ENCODE measurements at places on chromosomes 2 and 18.
A peak's percentile ranks its signal among the peaks of the same experiment; 100 is the strongest.

- DNase-seq: no peak
These were observed 69.7 kb upstream of the SULT1C3 start for GRCh38 chr2:108169982-108170625.

- peak; percentile 88 for DNase-seq
These were observed 3.5 kb upstream of the RNPEPL1 start for GRCh38 chr2:240564561-240565332.

- DNase-seq: no peak
These were observed 255.6 kb upstream of the OSR1 start for GRCh38 chr2:19614066-19614465.

- DNase-seq: no peak
These were observed 18.7 kb downstream of the PCARE start for GRCh38 chr2:29055601-29056000.

DNA sequence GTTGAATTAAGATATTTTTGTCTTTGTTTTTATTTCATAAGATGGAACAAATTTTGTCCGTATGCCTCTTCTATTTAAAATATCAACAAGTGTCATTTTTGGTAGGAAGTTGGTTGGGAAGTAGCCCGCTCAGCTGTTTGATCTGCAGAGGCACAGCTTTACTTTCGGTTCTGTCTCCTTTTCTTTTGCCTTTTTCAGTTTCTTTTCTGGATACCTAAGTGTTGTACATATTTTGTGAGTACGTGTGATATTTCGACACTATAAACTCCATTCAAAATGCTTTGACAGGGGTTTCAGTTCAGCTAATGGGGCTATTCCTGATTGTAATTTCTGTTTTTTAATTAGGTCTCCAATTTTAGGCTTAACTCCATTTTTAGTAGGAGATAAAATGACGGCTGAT, 1785.0 kb upstream of the LRRTM1 start:
- no peak for DNase-seq

- DNase-seq: no peak
These were observed 501 bp downstream of the LPIN1 start for GRCh38 chr2:11746807-11747459.

DNA sequence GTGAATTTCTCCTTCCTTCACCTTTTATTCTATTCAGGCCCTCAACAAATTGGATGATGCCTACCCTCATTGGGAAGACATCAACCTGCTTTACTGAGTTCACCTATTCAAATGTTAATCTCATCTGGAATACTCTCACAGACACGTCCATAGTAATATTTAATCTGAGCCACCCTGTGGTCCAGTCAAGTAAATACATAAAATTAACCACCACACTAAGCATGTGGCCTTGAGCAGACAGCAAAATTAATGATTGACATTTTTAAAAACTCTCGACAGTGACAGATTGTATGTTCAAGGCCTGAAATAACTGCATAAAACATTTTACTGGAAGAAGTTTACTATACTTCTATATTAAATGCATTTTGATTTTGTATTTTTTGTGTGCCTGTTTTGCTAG, 540.6 kb upstream of the GCFC2 start:
- no peak for DNase-seq

GRCh38 chr2:64114912-64115277, 29.3 kb downstream of the PELI1 start:
- DNase-seq: no peak

DNA sequence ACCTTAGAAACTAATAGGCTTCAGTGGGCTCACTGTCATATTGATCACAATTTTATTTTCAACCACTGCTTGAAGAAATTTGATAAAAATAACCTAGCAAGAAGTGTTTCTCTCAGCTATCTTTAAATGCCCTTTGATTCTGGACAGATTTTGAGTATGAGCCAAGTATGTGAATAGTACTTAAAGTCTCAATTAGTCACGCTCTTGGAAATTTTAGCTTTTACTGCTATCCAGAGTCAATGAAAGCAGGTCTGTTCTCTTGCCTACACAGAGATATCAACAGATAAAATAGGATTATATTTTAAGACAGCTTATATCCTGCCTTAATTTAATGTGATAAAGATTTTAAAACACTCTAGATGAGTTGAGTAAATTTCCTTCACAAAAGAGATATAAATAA, 337.3 kb downstream of the CBLN2 start:
- no peak for DNase-seq

- DNase-seq: no peak
These were observed 77.5 kb upstream of the SERTAD2 start for GRCh38 chr2:64731263-64731643.

- no peak for DNase-seq
These were observed 776.0 kb downstream of the TSN start for GRCh38 chr2:122531290-122532071.

- no peak for DNase-seq
These were observed 35.3 kb downstream of the RAB31 start for GRCh38 chr18:9743200-9744016.

Data from hematopoietic multipotent progenitor cell treated with erythropoietin and hydrocortisone succinate and interleukin-3 and kit ligand, for 17 days (in vitro differentiated cells).